ENCODE measurements at places on chromosomes 3 and 15.

DNA sequence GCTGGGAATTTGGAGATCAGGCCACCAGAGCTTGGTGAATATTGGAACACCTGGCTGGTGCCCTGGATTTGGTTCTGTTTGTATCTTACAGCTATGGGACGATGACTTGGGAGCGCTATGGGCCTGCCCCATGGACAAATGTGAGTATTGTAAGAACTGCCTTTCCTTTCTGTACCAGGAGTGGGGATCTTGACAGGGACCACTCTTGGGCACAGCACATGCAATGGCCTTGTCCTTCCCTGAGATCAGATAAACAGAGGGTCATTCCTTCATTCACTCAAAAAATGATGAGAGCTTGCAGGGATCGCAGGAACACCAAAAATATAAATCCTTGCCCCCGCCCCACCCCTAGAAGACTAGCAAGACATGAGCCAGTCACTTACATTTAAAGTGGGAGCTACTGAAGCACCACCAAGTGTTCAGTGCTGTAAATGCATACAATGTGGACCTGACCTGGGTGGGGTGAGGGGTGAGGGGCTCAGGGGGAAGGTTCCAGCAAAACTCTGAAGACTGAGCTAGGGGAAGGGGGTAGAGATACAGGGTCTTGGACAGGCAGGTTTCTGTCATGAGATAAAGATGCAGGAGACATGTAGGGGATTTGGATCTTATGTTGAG lies 2.7 kb upstream of the CRELD1 start:
- DNase-seq, result no peak

DNA sequence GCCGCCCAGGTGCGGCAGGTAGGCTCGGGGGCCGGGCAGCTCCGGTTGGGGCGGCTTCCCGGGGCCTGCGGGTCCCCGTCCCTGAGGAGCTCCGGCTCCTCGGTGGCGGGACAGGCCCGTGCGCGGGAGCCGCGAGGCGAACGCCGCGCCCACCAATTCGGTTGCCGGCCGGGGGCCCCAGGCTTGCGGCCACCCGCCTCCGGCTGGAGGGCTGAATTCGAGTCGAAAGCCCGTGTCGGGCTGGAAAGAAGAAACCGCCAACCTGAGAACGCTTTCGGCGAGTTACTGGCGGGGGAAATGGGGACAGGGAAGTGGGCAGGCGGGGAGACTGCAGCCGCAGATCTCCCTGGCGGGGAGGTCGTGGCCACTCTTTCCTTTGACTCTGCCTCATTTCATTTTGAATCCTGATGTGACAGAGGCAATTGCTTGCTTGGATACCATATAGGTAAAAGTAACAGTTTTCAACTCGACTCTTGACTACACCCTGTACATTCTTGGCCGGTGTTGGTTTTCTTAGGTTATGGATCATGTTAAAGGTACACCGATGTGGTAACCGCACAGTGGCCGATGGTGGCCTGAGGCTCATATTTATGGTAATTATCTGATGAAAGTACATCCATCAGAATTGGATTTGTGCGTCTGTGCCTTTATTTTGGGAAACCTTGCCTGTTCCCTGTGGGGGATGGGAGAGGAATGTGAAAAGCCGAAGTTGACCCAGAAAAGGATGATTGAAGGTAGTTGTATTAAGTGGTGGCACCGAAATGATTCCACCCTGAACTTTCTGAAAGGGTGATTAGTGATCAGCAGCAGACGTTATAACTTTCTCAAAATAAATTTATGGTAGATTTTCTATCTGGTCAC lies 1.7 kb downstream of the B3GNT5 start:
- DNase-seq, result no peak

DNA sequence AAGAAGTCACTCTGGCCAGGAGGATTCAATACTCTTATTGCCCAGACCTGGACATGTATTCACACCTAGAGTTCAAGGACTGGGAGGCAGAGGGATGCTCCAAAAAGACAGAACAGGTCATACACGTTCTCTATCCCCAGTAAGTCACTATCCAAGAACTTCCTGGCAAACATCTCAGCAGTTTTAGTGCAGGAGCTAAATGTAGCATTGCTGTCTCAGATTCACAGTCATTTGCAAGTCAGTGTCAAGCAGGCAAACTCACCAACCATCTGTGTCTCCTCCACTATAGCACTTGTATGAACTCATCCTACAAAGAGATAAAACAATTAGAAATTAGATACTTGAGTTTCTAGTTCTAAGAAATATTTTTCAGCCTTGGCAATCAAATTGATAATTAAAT lies 38.4 kb downstream of the ABHD17C start:
- no peak for DNase-seq

DNA sequence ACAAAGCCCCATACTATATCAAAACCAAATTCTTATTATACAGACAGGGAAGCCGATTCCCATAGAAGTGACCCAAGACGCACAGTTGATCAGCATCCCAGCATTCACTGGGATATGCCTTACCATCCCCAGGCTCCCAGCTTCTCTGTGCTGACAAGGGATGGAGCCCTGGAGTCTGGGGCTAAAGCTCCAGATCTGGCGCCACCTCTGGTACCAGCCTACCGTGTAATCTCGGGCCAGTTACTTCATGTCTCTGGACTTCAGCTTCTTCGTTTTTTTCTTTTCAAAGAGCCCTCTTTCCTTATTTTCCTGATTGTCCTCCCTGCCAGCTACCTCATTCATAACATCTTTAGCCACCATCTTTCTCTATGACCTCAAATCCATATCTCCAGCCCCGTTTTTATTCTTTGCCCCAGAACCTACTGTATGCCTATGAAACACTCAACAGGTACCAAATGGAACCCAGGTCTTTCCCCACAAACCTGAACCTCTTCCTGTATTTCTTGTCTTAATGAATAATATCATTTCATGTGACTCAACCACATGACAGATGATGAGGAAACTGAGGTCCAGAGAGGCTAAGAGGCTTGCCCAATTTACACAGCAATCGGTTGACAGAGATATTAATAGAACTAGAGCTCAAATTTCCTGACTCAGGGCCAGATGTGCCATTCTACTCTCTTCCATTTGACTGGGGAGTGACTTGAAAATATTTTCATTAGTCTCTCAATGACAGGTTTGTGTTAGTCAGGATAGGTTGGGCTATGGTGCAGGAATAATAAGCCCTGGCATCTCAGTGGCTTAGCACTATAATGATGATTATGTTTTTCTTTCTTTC lies 85.4 kb upstream of the TLE3 start:
- DNase-seq, result no peak

DNA sequence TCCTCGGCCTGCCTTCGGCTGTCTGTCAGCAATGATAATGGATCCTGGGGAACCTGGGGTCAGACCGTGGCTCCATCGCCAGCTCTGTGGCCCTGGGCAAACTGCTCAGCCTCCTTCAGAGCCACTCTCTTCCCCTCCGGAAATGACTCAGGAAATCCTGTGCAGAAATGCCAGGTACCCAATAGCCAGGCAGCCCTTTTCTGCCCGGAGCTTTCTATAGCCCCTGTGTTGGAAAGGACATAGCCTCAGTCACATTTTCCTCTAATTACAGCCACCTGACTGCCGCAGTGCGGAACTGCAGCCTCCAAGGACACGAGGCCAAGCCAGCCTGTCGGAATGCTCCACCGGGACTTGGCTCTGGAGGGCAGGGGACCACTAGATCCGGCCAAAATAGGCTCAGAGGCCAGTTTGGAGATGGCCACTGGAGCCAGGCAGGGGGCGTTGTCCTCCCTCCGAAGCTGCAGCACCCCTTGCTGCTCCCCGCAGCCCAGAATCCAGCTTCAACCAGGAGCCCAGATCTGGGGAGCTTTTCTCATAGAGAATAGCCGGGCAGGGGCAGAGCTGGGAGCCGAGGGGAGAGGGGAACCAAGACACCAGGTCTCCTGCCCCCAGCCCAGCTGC lies 11.6 kb upstream of the ZXDC start:
- peak; percentile 43 for DNase-seq

GRCh38 chr3:16104156-16104555 lies 70.3 kb upstream of the GALNT15 start:
- no peak for DNase-seq

GRCh38 chr3:16122661-16123060 lies 51.8 kb upstream of the GALNT15 start:
- no peak for DNase-seq

- no peak for DNase-seq
Measured at GRCh38 chr3:117875887-117876286, 1158.8 kb downstream of the IGSF11 start.

- DNase-seq, result no peak
Measured at GRCh38 chr3:98548544-98548943, 16.8 kb downstream of the GPR15 start.

GRCh38 chr15:29538044-29538443 lies 268.4 kb upstream of the NSMCE3 start:
- no peak for DNase-seq

DNA sequence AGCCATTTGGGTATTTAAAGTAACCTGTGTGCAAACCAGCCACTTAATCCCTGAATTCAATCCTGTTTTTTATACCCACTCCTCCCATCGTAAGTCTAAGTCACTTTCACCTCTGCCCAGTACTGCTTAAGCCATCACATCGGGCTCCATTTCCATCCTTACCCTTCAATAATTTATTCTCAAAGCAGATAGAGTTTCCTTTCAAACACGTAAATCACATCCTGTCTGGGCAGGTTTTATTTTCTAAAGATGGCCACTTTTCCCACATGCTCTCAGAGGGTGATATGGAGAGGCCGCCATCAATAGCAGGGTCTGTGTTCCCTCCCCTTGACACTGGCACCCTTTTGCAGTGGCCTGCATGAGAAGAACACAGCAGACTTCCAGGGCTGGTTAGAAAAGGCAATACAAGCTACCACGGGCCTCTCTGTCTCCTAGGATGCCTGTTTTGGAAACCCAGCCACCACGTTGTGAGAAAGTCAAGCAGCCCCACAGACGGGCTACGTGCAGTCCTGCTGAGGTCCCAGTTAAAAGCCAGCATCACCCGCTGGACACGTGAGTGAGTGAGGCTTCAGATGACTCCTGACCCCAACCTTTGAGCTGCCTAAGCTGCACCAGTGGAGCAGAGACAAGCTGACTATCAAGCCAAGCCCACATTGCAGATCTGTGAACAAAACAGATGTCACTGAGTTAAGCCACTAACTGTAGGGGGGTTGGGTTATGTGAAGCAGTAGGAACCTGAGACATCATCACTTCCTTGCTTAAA lies 241.8 kb upstream of the SLCO3A1 start:
- DNase-seq, result no peak

DNA sequence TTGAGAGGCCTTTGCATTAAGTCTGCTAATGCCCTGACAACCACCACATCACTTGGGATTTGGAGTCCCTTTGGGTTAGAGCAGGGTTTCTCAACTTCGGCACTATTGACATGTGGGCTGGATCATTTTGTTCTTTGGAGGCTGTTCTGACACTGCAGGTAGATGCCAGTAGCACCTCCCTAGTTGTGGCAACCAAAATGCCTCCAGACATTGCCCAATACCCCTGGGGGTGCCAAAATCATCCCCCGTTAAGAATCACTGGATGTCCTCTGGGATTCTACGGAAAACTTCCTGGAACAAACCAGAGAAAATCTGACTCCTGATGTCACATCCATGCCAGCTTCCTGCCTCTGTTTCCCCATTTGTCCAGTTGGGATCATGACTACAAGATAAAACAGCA lies 37.2 kb upstream of the BLM start:
- no peak for DNase-seq

DNA sequence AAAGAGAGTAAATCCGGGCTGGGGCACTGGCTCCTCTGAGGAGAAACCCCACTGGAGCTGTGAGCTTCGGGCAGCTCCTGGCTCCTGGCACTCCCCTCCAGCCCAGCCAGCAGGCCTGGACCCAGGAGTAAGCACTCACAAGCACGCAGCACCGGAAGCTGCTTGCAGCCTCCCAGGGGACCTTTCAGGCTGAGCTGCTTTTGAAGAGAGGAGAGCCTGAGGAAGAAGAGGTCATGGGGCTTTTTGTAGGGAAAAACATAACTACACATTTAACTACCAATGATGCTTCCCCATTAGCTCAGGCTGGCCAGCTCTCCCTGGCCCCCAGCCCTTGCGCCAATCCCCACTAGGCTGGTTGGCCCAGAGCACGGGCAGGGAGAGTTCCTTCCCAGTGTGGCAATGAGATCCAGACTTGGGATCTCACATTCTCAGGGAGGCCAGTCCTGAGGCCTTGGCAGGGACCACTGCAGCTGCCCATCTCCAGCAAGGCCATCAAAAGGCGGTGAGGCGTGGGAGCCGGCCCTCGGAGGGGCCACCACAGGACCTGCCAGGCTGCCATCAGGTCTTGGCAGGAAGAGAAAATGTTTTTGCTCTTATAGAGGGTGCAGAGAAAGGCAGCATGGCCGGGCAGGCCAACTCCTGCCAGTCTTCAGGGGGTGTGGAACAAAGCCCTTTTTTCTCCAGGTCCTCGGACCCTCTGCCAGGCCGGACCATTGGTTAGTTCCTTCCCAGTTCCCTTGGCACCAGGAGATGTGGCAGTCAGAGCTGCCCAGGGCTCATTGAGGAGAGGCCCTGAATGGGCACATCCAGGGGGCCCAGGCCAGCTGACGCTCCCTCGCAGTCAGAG lies 41.5 kb upstream of the MFGE8 start:
- no peak for DNase-seq

- no peak for DNase-seq
Measured at GRCh38 chr3:139327231-139327630, 16.6 kb upstream of the MRPS22 start.

GRCh38 chr3:121651684-121652083 lies 9.0 kb downstream of the HCLS1 start:
- DNase-seq, result no peak

DNA sequence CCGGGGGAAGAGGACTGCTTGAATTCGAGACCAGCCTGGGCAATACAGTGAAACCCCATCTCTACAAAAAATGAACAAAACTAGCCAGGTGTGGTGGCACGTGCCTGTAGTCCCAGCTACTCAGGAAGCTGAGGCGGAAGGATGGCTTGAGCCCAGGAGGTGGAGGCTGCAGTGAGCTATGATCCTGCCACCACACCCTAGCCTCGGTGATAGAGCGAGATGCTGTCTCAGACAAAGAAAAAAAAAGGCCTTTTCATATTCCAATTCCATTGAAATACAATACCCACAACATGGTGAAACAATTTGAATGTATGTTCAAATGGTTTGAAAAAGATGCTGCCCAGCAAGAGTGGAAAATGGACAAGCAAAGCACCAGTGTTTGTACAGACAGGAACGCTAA lies 61.8 kb upstream of the ZNF148 start:
- no peak for DNase-seq

GRCh38 chr3:190562866-190563510 lies 49.1 kb downstream of the IL1RAP start:
- no peak for DNase-seq

DNA sequence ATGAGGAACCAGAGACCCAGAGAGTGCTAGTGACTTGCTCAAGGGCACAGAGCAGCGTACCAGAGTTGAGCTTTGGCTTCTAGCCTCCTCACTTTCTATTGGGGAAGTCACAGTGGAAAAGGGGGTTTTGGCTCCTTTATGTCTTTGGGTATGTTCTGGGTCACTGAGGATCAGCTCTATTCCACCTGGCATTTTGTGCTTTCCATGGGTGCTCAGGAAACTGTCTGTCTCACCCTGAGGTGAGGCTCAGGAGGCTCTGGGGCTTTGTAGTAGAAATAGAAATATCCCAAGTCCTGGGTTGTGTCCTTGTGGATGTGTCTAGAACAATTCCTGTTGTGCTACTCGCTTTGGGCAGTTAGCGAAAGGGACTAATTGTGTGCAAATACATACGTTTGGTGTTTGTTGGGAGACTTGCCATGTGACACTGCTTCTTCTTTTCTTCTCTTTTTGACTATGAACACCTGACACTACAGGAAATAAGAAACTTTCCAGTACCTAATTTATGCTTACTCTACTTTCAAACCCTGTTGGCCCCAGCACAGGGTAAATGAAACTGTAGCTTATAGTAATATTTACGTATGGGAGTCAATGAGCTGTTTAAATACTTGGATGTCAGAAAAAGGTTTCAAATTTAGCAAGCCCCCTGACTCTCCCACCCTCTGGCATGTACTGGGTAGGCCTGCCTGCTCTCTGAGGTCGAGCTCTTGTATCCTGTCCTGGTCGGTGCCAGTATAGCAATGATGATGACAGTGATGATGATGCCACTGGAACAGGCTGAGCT lies 35.6 kb downstream of the SMAD3 start:
- no peak for DNase-seq
